ENCODE measurements at places on chromosomes 11 and 22. TPM values are rescaled to one million over a fixed set of nuclear protein-coding genes. Genes with fewer than 3 reads are reported as not detected.

The NCF4 gene
- total RNA-seq: 6.8 TPM

The OR52I2 gene
- total RNA-seq: not detected

The PARVB gene
- 183 TPM for total RNA-seq

The IL18 gene
- 2.3 TPM for total RNA-seq

The THRSP gene
- 1.1 TPM for total RNA-seq

The SUSD2 gene
- total RNA-seq: 3.3 TPM

The RFPL3 gene
- total RNA-seq: not detected

The P4HA3 gene
- 0.17 TPM for total RNA-seq

The ZBTB3 gene
- total RNA-seq: 10.1 TPM

The CLDN5 gene
- 25.5 TPM for total RNA-seq

The RAB38 gene
- 0.94 TPM for total RNA-seq

The FGF4 gene
- total RNA-seq: not detected

The MICAL3 gene
- total RNA-seq: 90.4 TPM

The CSF2RB gene
- total RNA-seq: 3.2 TPM

The CNTF gene
- 1.4 TPM for total RNA-seq

The GRK3 gene
- 4.3 TPM for total RNA-seq

The WBP2NL gene
- 0.47 TPM for total RNA-seq

The MOGAT2 gene
- total RNA-seq: 0.17 TPM

The NEFH gene
- 0.12 TPM for total RNA-seq

The CYB5R2 gene
- 1.2 TPM for total RNA-seq

The HEPHL1 gene
- not detected for total RNA-seq

The POTEH gene
- not detected for total RNA-seq

The C11orf97 gene
- not detected for total RNA-seq

The MIOX gene
- not detected for total RNA-seq

The P2RX6 gene
- total RNA-seq: 1.8 TPM

The CD3E gene
- total RNA-seq: 1.1 TPM

The LMNTD2 gene
- 0.20 TPM for total RNA-seq

The UPB1 gene
- total RNA-seq: 0.97 TPM

The CADM1 gene
- total RNA-seq: 38.5 TPM

The APOL1 gene
- total RNA-seq: 17.6 TPM

The ANO5 gene
- 78.5 TPM for total RNA-seq

The KRTAP5-1 gene
- not detected for total RNA-seq

The TMEM41B gene
- total RNA-seq: 25.5 TPM

The PATE4 gene
- total RNA-seq: not detected

The SLC22A6 gene
- not detected for total RNA-seq

The PGA5 gene
- total RNA-seq: 0.40 TPM

The CASP4 gene
- total RNA-seq: 12.1 TPM

The OR52K2 gene
- not detected for total RNA-seq

The FDXACB1 gene
- 1.3 TPM for total RNA-seq

The ELMOD1 gene
- total RNA-seq: 0.92 TPM

The FAM111B gene
- total RNA-seq: 0.84 TPM

The OR4D5 gene
- total RNA-seq: not detected

The CBLIF gene
- not detected for total RNA-seq

The ENTHD1 gene
- not detected for total RNA-seq

The ARL2 gene
- 115 TPM for total RNA-seq

The GAB4 gene
- total RNA-seq: not detected

The LARGE1 gene
- 147 TPM for total RNA-seq

The USH1C gene
- total RNA-seq: 1.3 TPM

The SH3BP1 gene
- 2.7 TPM for total RNA-seq

The IL10RA gene
- 6.0 TPM for total RNA-seq

The GAL gene
- total RNA-seq: not detected

The CXCR5 gene
- total RNA-seq: not detected

The ALDH3B2 gene
- not detected for total RNA-seq

The SPON1 gene
- total RNA-seq: 3.4 TPM

The MPZL3 gene
- total RNA-seq: 2.6 TPM

The NAALAD2 gene
- total RNA-seq: 1.8 TPM

The LYVE1 gene
- 53.8 TPM for total RNA-seq

The BIRC3 gene
- total RNA-seq: 8.2 TPM

All from left ventricle myocardium superior (tissue), 1 donor.